Stimulated activated CD4-positive, alpha-beta T cell treated with anti-CD3 and anti-CD28 coated beads, Interleukin-12 subunit alpha, Interleukin-12 subunit beta, amount 100 ng/mL, for 24 hours (primary cell): ENCODE measurements at places on chromosomes 16 and 17.
A peak's percentile ranks its signal among the peaks of the same experiment; 100 is the strongest.

GRCh38 chr16:49884033-49885015 lies 28.4 kb upstream of the ZNF423 start:
- no peak for DNase-seq

DNA sequence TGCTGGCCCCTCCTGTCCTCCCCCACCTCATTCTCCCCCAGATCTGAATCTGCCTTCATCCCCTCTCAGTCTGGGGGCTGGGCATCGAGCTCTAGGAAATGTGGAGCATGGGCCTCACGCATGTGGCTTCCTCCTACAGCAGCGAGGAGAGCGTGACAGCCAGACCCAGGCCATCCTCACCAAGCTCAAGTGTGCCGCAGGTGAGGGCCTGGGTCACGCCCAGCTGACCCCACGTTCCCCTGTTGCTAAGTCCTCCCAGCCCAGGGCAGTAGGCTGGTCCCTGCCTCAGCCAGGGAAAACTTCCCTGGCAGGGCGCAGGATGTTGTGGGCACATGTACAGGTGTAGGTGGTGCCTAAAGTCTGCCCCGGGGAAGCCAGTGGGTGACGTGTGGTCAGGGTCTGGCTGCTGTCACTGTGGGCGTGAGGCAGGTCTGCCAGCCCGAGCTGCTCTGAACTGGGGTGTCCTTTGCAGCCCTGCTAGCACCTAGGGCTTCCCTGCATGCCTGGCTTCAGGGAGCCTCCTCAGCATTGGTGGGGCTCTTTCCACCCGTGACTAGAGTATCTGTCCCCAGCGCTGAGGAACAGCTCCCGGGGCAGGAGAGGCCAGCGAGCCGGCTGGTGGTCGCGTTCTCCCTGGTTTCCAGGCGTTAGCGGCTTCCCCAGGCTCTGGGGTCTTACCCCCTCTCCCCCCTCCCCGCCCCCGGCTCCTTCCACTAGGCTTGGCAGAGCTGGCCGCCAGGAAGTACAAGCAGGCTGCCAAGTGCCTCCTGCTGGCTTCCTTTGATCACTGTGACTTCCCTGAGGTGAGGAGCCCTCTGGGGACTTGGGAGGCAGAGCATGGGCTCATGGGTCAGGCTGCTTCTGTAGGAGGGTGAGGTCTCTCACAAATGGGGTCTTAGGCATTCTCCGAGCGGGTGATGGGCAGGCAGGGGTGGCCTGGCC lies 3.6 kb downstream of the GPS1 start:
- DNase-seq = no peak

DNA sequence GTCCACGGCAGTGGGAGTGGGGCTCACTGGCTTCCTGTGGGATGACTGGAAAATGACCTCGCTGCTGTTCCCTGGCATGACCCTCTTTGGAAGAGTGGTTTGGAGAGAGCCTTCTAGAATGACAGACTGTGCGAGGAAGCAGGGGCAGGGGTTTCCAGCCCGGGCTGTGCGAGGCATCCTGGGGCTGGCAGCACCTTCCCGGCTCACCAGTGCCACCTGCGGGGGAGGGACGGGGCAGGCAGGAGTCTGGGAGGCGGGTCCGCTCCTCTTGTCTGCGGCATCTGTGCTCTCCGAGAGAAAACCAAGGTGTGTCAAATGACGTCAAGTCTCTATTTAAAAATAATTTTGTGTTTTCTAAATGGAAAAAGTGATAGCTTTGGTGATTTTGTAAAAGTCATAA lies 7.8 kb upstream of the RNF213 start:
- peak; percentile 86 for DNase-seq

- DNase-seq = no peak
These were observed 19.3 kb upstream of the SLFN13 start for GRCh38 chr17:35467824-35468223.

GRCh38 chr17:48755356-48755755 lies 26.8 kb upstream of the HOXB13 start:
- no peak for DNase-seq

DNA sequence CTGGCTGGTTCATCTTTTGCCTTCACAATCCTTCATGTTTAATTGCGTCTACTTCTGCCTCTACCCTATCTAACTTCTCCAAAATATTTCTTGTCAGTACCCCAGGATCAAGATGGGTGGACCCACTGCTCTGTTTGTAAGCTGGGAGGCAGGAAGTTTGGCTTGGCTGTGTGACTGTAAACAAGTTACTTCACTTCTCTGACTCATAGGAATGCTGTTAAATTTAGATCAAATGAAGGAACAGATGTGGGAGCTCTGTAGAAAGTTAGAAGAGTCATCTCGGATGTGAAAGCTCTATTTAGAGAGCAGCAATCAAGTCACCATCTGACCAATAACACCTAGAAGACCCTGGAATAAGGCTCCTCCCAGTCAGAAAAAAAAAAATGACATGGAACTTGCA lies 55.2 kb upstream of the MRTFB start:
- no peak for DNase-seq

DNA sequence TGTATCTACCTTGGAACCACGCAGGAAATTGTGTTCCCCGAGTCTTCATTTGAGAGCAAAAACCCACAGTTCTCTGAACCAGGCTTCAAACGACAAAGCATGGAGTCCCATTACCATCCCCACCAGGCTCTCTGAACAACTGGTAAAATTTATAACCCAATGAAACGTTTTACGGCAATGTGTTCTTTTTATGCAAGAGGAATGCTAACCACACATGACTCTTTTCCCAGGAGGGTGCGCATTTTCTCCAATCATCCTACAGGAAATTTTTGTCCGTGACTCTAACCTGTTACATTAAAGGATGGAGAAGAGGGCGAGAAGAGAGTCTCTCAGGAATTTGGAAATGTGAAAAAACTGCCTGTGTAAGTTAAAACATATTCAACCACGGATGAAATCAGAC lies 17.8 kb downstream of the STX8 start:
- DNase-seq = no peak

DNA sequence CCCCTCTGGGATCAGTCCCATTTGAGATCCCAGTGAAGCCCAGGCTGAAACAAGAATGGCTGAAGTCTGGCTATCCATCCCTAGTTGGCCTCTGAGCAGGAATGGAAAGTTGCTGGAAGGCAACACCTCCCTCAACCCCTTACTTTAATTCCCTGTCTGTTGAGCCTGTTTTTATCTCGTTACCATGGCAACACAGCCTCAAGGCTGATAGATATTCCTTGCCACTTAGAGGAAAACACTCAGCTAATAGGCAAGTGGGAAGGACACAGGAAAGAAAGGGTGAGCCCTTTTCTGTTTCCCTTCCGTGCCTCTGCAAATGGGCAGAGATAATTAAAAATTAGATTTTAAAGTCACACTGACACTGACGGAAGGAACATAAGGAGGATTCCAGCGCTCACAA lies 75.5 kb upstream of the CLEC3A start:
- DNase-seq = no peak

GRCh38 chr17:33962857-33963655 lies 292.0 kb upstream of the CCL2 start:
- no peak for DNase-seq

GRCh38 chr17:12553625-12554024 lies 112.1 kb upstream of the MYOCD start:
- DNase-seq = no peak

DNA sequence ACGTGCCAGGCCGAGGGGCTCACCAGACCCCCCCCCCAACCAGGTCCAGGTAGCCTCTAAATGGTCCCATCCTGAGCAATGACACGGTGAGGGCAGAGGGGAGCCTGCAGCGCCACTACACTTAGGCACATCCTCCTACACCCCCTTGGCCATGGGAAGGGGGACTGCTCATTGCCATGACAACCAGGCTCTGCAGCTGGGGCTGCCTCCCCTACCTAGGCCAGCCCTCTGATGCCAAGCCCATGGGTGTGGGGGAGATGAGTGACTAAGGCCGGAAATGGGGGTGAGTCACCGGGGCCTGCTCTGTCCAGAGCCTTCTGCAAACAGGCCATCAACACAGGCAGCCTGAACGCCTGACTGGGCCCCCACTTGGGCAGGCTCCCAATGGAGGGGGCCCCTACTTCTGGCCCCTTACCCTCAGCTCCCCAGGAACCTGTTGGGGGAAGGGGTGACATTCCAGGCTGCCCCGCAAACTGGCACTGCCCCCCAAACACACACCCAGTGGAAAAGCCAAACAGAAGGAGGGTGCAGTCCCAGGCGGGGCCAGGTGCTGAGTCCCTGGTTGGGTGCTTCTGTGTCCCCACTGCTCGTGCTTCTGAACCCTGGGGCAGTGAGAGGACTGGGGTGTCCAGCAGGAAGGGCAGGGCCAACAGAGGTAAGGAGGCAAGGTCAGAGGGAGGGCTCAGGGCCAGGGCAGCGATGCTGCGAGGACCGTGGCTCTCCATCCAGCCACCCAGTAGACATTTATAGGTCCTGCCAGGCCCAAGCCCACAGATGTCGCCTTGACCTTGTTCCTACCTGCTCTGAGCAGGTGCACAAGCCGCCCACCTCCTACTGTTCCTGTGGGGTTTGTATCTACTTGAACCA lies 8.2 kb downstream of the PLCD3 start:
- no peak for DNase-seq

- no peak for DNase-seq
These were observed 77.0 kb downstream of the NTN1 start for GRCh38 chr17:9098242-9098825.

DNA sequence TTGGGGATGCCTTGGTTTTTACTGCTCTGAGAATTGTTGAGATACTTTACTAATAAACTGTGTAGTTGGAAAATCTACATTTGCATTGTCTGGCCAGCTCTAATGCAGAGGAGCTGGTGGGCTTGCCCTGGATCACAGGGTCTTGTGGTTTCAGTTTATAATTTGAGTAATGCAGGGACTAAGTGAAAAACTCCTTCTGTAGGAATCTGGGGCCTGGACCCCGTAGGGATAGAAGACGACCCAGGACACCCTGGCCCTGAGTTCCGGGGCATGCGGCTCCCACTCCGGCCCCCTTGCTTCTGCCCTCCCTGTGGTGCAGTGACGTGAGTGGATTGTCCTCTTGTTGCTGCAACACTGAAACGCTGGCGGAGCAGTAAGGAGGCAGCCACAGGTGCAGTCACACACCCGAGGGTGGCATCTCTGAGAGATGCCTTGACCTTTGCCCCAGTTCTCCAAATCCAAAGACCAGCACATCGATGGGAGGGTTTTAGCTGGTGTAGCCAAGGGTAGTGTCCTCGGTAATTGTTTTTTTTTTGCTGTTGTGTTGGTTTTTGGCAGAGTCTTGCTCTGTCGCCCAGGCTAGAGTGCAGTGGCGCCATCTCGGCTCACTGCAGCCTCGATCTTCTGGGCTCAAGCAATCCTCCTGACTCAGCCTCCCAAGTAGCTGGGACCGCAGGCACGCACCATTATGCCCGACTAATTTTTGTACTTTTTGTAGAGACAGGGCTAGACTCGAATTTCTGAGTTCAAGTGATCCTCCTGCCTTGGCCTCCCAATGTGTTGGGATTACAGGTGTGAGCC lies 2.6 kb upstream of the RPL13 start:
- no peak for DNase-seq

- DNase-seq = no peak
These were observed 98.4 kb upstream of the GSE1 start for GRCh38 chr16:85514598-85515318.

- peak; percentile 36 for DNase-seq
These were observed 198.6 kb downstream of the RPTOR start for GRCh38 chr17:80743181-80743771.

GRCh38 chr17:80785477-80786178 lies 206.0 kb upstream of the CHMP6 start:
- DNase-seq = no peak

DNA sequence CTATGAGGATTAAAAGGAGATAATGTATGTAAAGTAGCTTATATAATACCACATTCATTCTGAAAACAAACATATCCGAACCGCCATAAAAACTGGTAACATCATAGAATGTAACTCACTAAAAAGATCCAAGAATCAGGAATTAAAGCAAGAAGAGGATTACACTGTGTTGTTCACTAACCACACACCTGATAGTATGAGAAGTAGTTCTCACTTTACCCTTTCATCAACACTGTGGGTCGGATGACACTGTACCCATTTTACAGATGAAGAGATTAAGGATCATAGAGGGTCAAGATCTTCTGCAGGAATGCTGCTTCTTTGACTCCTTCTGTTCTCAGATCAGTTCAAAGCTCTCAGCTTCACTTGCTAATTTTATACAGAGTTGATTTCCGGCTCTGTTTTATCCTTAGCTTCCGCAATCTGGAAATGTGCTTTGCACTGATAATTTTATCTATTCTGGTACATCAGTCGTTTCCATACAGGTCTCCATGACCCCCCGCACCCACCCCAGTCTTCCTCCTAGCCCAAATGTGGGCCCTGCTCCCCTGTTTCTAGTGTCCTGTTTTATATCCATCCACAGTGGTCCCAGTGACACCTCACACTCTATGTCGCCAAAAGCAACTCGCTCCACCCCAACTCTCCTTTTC lies 288.6 kb upstream of the CCL2 start:
- no peak for DNase-seq

GRCh38 chr17:39485555-39485954 lies 24.3 kb downstream of the CDK12 start:
- DNase-seq = no peak

DNA sequence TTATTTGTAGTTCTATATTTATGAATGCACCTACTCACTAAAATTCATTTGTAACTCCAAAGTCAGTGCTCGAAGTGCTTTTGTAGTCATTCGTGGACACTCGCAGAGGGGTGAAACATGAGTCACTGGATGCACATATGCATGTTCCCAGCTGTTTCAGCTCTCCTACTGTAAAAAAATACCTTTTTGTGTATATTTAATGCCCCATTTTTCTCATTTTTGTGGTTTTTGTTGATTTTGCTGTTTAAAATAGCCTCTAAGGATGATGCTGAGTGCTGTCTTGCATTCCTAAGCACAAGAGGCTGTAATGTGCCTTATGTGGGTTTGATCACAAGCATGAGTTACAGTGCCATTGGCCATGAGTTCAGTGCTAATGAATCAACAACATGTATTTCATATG lies 30.6 kb downstream of the CENPV start:
- DNase-seq = no peak

DNA sequence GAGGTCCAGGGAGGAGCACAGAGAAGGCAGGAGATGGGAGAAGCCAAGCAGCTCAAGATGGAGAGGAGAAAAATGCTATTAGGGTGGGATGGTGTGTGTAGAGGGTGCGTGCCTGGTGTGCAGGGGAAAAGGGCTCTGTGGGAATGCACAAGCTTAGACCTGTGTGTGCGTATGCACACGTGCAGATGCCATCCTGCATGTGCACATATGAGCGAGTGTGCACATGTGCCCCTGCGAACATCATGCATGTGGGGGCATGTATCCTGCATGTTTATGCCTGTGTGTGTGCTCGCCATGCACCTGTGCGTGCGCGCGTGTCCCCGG lies 438 bp upstream of the KCNJ12 start:
- no peak for DNase-seq

- no peak for DNase-seq
These were observed 755 bp downstream of the RPL3L start for GRCh38 chr16:1953734-1954133.

- DNase-seq = no peak
These were observed 11.6 kb upstream of the CBX4 start for GRCh38 chr17:79850571-79851460.
